ENCODE measurements at places on chromosomes 7 and 10.
A peak's percentile ranks its signal among the peaks of the same experiment; 100 is the strongest.

- DNase-seq, result no peak
Observed at GRCh38 chr7:89760690-89761089, 393.6 kb upstream of the STEAP1 start.

GRCh38 chr7:12970626-12971025 is 283.2 kb downstream of the ARL4A start:
- DNase-seq, result no peak

- no peak for DNase-seq
Observed at GRCh38 chr10:132804785-132805426, 19.0 kb upstream of the NKX6-2 start.

DNA sequence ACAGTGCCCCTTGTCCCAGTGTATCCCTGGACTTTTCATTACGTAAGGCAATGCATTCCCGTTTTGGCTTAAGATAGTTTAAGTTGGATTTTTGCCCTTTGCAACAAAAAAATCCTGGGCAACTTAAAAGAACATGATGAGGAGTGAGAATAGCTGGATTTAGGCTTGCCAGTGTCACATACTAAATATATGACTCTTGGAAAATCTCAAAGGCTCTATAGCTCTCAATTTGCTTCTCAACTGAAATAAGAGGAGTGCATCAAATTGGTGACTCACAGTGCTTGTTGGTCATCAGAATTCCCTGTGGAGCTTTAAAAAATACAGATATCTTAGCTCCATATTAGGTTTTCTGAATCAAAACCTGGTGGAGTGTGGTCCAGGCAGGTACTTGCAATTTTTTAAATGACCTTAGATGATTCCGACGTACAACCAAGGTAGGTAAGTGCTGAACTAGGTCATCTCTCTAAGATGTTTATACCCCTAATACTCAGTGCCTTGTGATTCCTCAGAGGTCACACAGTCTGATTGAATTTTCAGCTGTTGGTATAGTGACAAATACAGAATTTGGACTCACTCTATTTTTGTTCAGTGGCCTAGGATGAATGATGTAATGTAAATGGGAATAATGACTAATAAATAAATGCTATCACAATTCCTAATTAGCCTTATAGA is 33.9 kb upstream of the ORC5 start:
- no peak for DNase-seq

DNA sequence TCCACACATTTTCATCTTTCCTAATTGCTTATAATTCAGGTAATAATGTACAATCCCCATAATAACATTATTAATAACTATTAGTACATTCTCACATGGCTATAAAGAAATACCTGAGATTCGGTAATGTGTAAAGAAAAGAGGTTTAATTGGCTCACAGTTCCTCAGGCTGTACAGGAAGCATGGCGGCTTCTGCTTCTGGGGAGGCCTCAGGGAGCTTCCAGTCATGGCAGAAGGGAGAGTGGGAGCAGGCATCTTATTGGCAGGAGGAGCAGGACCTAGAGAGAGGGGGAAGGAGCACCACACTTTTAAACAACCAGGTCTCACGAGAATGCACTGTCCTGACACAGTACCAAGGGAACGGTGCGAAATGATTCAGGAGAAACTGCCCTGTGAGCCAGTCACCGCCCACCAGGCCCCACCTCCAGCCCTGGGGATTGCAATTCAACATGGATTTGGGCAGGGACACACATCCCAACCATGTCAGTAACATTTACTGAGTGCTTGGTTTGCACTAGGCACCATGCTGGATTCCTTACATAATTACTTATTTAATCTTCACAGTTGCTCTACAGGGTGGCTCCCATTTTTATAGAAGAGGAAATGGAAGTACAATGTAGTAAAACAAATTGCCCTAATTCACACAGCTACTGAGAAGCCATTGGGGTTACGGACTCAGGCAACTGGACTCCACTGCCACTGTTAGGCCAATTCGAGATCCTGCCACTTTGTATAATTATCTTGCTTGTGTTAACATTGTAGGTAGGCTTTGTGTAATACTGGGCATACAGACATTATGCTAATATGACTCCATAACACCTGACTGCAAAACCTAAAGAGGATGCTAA is 8.7 kb upstream of the ESYT2 start:
- no peak for DNase-seq

DNA sequence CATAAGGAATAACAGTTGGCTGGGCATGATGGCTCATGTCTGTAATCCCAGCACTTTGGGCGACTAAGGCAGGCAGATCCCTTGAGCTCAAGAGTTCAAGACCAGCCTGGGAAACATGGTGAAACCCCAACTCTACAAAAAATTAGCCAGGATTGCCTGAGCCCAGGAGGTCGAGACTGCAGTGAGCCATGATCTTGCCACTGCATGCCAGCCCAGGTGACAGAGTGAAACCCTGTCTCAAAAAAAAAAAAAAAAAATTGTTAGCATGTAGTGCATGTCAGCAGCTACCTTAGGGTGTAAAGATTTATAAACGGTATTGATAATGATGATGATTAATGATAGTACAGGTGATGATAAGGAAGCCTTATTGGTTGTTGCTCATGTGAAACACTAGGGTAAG is 331.2 kb upstream of the FZD1 start:
- no peak for DNase-seq

DNA sequence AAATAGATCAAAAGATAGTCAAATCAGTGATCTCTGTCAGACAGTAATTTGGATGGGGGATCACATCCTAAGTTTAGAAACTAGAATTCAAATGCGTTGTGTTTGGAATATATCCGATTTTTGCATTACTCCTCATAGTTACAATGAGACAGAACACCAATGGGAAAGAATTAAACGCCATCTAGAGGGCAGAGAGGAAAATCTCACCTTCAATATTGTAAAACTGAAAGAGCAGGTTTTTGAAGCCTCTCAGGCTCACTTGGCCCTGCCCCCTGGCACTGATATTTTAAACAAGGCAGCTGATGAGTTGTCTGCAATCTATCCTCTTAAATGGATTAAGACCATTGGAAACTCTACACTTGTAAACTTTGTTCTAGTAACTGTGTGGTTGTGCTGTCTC is 17.7 kb downstream of the FRG2B start:
- DNase-seq, result no peak

DNA sequence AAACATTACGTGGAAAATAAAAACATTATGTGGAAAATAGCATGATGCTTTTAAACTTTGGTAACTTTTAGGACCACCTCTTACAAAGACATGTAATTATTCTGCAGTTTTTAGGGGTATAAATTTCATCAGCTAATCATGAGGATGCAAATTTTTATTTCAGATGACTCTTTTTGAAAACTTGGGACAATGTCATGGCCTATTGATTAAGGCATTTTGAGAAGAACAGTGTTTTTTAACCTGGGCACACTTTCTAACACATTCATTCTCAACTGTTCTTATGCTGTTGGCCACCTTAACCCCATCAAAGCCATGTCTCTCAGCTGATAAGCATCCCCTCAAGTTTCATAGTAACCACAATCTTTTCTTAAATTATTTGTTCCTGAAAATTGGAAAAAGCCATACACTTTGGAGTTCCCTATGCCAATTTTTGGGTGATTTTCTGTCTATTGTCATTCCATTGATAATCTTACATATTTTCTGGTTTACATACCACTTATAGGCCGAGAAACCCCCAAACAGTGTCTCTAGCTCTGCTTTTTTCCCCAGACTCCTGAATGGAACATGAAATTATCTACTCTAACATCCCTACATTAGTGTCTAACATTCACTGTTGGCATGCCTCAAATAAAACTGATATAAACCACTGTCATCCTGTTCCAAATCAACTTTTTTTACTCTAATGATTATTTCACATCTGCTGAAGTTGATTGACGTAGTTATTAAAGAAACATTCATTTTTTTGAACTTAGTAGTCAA is 14.6 kb downstream of the AKR1C3 start:
- no peak for DNase-seq

DNA sequence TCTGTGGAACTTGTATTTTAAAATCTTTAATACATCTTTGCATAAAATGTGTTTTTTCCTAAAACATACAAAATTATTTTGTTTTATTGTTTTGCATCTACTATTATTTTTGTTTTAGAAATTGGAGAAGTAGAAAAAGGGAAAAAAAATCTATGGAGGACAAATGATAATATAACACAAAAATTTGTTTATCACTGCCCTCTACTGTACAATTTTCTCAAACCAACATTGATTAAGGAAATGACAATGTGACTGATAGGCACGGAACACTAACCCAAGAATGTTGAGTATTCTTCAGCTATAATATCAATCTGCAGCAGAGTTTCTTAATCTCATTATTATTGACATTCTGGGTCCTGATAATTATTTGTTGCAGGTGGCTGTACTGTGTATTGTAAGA is 9.5 kb upstream of the ING3 start:
- no peak for DNase-seq

GRCh38 chr10:100878291-100878910 is 34.4 kb upstream of the SLF2 start:
- DNase-seq, result peak; percentile 83

- DNase-seq, result peak; percentile 4
Observed at GRCh38 chr10:5014936-5015335, 11.3 kb upstream of the AKR1C2 start.

DNA sequence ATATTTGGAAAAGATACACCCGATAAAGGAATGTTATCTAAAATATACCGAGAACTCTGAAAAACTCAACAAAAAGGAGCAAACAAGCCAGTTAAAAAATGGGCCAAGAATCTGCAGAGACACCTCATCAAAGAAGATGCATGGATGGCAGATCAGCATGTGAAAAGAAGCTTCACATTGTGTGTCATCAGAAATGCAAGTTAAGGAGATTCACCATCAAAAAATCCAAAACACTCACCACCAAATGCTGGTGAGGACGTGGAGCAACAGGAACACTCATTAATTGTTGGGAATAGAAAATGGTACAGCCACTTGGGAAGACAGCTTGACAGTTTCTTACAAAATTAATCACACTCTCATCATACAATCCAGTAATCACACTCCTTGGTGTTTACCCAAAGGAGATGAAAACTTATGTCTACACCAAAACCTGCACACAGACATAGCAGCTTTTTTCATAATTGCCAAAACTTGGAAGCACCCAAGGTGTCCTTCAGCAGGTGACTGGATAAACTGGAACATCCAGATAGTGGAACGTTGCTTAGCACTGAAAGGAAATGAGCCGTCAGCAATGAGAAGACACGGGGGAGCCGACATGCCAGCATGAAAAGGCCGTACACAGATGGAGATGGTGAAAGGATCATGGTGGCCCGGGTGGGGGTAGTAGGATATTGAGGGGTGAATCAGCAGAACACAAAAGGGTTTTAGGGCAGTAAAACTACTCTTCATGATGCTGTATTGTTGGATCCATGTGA is 27.9 kb upstream of the PWWP2B start:
- no peak for DNase-seq

DNA sequence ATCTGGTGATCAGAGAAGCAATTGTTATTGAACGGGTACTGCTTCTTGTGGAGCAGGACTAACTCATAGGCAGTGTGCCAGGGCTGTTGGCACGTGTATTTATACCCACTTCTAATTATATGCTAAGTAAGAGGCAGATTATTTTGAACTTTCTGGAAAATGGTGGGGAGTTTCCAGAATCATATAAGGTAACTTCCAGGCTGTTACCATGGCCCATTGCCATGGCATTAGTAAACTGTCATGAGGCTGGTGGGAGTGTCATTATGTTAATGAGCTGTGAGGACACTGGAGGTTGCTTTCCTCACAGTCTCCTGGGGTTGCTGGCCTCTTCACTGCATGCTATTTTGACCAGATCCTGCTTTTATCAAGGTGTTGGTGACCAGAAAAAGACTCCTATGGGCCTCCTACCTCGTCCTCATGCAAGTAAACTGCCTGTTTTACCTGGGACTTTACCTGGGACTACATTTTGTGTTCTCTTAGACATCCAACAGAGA is 122.6 kb downstream of the KCND2 start:
- DNase-seq, result no peak

DNA sequence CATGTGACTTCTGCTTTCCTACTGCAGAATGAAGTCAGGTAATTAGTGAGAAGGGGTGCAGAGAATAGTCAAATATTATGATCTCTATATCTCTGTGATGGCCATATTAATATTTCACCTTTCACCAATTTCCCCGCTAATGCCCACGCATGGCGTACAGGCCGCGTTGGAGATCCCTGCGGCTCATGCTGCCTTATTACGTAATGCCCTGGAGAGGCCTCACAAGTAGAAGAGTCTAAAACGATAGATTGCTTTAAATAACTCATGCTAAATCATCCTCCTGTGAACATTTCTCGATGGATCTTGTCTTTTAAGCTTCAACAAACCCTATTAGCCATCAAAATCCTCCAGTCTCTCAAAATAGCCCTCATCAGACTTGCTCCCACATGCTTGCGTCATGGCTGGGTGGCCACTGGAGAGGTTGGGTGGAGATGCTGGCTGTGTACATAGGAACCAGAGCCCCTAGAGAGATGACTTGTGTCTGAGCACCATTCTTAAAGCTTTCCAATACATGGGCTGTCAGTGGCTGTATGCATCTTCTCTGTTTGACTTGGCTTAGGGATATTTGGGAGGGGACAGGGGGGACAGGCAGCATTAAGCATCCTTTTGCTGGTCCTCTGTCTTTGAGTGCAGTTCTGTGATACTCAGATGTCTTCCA is 79.5 kb upstream of the INSYN2A start:
- no peak for DNase-seq

DNA sequence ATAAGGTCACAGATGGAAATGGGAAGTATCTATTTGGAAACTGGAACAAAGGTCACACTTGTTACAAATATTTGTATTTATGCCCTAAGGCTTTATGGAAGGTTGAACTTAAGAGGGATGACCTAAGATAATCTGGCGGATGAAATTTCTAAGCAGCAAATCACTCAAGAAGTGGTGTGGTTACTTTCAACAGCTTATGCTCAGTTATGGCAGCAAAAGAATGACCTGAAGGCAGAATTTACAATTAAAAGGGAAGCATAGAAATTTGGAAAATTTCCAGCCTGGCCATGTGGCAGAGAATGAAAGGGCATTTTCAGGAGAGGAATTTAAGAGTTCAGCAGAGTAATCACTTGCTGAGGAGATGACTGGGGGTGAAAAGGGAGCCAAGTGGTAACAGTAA is 95.8 kb upstream of the TNS3 start:
- peak; percentile 72 for DNase-seq

- DNase-seq, result no peak
Observed at GRCh38 chr7:5406957-5407945, 16.4 kb downstream of the TNRC18 start.

DNA sequence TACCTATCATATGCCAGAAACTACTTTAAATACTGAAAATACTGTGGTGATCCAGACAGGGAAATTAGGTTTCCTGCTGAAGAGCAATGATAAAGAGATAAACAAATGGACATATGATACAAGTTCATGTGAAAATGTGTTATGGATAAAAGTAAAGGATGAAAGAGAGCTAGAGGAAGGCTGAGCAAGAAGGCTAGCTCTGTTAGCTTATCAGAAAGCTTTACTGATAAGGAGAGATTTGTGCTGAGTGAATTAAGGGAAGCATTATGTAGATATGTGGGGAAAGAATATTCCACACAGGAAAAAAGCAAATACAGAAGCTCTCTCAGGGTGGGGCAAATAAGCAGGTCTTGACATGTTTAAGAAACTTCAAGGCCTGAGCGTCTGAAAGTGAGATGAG is 308.4 kb downstream of the HDAC9 start:
- no peak for DNase-seq
